ENCODE measurements at places on chromosomes 11 and 22.
A peak's percentile ranks its signal among the peaks of the same experiment; 100 is the strongest.

GRCh38 chr22:33347002-33347401, 288.8 kb upstream of the SYN3 start:
- no peak for DNase-seq

DNA sequence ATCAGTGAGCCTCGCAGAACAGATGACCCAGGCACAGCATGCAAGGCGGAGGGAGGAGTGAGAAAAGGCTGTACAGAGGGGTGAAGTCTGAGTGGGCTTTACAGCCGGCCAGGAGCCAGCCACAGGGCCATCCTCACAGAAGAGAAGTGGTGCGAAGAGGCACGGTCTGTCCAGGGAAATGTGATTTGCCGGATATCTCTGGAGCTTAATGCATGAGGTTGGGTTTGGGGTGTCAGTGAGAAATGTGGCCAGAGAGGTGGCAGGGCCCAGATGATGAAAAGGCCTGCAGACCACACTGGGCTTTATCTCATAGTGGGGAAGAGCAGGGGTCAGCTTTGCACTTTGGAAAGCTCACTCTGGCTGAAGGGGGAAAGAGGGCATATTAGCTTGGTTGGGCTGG, 255.2 kb downstream of the BUD13 start:
- DNase-seq = no peak

DNA sequence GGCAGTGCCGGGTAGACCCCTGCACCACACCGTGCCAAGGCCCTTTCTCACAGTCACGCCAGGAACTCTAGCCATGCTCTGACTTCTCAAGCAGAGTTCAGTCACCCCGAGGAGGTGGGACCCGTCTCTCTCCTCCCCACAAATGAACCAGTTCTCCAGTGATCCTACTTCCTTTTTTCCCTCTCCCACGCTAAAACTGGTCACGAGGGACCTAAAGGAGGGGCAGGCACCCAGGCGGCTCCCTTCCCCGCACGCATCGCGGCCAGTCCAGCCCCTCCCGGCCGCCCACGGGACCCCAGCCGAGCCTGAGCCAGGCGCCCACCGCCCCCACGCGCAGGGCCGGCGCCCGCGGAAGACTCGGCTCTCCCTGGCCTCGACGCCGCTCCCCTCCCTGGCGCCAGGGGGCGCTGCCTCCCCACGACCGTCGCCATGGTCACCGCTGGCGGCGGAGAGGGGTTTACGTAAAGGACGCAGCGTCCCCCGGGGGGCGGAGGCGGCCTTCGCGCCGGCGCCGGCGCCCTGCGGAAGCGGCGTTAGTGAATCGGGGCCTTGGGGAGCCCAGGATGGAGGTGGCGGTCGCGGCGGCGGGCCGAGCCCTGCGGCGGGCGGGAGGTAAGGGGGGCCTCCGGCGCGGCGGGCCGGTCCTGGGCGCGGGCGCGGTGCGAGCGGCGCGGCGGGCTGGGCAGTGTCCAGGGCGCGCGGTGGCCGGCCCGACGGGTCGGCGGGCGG, at the start of gene DAGLA:
DAGLA (plus strand) TSS at position 499 of the 729 bp plus-strand sequence. CDS start 39,765 bp downstream, outside the sequence.
- peak; percentile 64 for DNase-seq

DNA sequence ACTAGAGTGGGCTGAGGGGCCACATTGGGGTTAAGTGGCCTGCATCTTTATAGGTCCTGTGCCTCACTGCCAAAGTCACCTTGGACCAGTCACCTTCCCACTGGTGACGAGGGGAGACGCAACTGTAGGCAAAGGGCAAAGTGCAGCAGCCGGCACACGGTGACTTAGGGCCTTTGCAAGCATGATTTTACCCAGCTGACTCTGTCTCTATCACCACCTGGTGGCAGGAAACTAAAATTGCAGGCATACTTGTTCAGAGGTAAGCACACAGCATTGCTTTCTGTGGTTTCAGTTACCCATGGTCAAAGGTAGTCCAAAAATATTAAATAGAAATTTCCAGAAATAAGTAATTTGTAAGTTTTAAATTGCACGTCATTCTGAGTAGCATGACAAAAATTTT, 1164.4 kb downstream of the BRD1 start:
- no peak for DNase-seq

Measured in activated T-helper 2 cell treated with anti-CD3 and anti-CD28 coated beads, Interferon-gamma antibody, Interleukin-2, Interleukin-4, amounts not matched to agents 10 μg/mL and 5 μg/mL and 100 μg/mL, durations not matched to agents 14 hours and 24 hours and 36 hours (primary cell).